ENCODE measurements at places on chromosomes 6 and 20.

DNA sequence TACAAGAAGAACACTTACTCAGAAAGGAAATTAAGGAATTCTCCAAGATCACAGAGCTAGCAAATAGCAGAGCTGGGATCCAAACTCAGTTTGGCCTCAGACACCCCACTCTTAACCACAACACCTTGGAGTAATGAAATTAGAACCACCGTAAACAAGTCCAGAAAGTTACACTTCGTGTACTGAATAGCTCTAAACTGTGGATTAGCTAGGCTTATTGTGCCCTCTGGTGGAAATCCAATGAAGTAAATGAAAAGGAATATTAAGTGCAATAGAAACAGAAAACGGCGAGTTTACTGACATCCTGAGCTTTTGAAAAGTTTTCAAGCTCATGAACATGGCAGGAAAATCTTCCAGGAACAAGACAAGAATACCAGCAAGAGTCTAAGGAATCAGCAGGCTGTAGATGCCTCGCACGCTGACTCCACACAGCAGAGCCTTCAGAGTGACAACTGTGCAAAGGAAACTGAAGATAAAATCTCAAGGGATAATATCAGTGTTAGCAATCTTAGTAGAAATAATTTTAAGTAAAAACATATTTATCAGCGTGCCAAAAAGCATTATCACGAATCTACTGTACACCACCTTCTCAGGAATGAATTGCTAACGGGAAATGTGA lies 34.6 kb downstream of the FBXO5 start:
- peak; percentile 46 for DNase-seq

DNA sequence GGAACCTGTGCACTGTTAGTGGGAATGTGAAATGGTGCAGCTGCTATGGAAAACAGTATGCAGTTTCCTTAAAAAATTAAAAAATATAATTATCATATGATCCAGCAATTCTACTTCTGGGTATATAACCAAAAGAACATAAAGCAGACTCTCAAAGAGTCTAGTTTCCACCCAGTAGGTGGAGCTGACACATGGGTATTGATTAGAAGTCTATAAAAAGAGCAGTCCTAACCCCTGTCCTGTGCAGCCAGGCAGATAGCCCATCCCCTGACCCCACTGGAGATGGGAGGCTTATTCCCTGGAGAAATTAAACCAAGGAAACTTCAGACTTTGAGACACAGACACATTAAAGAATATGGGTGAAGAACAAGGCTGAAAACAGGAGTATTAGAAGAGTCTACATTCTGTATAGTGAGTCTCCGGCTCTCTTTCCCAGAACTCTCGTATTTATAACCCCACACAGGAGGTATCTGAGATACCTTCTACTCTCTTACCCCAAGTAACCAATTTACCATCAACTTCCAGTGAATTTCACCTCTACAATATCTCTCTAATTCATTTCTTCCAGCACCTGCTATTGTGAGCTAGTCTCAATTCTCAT lies 92.3 kb downstream of the SEL1L2 start:
- peak; percentile 23 for DNase-seq

- no peak for DNase-seq
These were observed 10.9 kb upstream of the E2F1 start for GRCh38 chr20:33697129-33697528.

- peak; percentile 80 for DNase-seq
These were observed 367.6 kb upstream of the JAG1 start for GRCh38 chr20:11041396-11041795.

GRCh38 chr6:52647199-52647598 lies 23.7 kb upstream of the TMEM14A start:
- DNase-seq: peak; percentile 46

GRCh38 chr6:2412731-2413130 lies 167.3 kb upstream of the GMDS start:
- peak; percentile 38 for DNase-seq

GRCh38 chr6:16793828-16794412 lies 32.7 kb upstream of the ATXN1 start:
- no peak for DNase-seq

- no peak for DNase-seq
These were observed 13.8 kb downstream of the UNC93A start for GRCh38 chr6:167304912-167305311.

DNA sequence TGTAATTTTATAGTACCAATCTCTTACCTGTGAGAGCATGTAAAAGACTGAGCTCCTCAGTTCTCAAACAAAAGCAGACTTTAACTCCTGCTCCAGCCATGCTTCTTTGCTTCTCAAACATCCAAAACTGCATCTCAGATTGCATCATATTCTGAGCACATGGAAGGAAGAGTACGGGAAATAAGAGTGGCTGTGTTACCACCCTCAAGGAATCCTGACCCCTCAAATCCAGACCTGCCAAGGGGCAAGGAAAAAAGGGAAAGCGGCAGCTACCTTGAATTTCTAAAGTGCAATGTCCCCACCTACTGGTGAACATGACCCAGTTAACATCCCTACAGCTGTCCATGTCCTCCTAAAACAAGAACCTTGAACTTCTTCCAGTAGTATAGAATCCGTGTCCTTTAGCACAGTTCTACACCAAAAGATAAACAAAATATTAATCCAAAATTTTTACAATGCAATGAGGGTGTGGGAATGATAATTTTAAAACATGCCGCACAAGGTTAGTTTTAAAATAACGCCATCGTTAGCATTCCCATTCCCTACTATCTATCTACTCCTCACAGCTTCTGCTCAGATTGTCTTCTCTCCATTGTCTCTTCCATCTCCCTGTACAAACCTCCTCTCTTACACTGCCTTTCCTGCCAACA lies 34.1 kb upstream of the HLA-DQB1 start:
- peak; percentile 39 for DNase-seq

- DNase-seq: no peak
These were observed 21.0 kb upstream of the AVP start for GRCh38 chr20:3105256-3106137.

DNA sequence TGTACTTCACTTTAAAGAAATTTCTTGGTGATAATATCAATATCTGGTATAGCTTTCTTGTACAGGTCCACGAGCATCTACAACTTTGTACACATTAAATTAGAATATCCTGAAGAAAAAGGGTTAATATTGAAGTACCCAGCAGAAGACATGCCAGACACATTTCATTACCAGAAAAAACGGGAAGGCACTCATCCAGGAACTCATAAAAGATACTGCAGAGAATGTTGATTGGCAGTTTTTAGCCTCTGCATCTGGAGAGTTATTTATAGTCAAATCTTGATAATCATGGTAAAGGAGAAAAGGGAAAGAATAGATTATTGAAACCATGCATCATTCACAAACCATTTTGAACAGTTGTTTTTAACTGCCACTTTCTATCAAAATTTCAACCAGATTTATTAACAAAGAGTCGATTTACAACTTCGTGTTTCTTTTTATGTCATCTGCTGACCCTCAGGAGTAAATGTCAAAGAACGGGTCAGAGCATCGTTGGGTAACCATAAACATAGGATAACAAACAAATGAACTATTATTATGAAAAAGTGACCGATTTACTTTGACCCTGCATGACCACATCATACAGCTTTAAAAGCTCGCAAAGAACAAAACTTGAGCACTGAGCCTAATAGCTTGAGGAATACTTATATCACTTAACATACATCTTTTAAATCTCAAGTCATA lies 229.2 kb upstream of the SGK1 start:
- no peak for DNase-seq

DNA sequence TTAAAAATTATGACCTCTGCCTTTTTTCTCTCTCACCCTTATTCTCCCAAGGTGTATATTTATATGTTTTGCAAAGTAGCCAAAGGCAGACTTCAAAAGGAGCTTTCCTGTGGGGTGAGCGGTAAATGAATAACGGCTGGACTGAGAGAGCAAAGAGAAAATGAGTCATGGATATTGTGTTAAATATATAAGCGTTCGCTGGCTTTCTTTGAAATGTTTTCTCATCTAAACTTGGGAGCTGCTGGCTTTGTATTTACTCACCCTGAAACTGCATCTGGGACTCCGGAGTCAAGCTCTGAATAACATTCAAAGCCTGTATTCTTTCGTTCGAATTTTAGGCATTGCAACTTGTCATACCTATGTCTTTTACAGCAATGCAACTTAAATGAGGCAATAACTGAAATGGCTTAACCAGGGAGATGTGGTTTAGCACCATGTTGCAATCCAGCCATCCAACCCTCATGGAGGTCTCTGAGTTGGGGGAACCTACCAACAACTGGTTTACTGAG lies 32.0 kb downstream of the ATXN1 start:
- peak; percentile 74 for DNase-seq

DNA sequence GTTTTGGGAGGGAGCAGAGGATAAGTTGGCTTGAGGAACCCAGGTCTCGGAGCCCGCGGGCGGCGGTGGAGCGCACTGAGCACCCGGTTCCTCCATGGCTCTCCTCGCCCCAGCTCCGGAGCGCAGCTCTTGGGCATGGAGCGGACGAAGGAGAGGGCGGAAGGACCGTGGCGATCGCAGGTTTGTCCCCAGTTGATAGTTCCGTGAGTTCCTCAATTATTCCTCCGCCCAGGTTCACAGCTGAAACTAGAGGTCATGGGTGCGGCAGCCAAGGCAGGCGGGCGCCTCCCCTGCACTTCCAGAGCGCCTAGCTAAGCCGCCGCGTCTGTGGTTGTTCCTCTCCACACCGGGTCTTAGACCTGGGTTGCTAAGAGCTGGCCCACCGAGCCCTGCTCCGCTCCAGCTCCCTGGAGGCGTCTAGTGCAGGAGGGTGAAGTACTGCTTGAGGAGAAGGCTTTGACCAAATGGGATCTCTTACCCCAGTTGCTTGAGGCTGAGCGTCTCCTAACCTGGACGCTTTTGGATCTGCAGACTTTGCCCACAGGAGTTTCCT lies at the start of gene HTR1B:
Gene HTR1B, minus strand, starts transcription at position 184 of the 553 bp plus-strand sequence. Its CDS starts 88 bp downstream, at position 96.
- no peak for DNase-seq

DNA sequence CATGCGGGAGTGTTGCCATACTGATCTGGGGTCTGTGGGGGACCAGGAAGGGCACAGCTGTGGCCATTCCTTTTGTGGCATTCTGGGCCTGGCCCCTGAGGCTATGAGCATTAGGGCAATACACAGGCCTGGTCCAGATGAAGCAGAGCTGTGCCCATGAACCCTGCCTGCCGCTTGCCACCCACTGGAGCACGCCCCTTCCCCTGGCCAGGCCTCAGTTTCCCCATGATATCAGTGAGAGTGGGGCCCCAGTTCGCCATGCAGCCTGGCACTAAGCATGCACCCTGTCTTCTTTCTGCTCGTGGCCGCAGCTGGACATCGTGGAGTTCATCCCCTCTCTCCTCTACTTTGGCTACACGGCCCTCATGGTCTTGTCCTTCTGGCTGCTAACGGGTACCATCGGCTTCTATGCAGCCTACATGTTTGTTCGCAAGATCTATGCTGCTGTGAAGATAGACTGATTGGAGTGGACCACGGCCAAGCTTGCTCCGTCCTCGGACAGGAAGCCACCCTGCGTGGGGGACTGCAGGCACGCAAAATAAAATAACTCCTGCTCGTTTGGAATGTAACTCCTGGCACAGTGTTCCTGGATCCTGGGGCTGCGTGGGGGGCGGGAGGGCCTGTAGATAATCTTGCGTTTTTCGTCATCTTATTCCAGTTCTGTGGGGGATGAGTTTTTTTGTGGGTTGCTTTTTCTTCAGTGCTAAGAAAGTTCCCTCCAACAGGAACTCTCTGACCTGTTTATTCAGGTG lies 42.4 kb downstream of the PLAGL2 start:
- no peak for DNase-seq

DNA sequence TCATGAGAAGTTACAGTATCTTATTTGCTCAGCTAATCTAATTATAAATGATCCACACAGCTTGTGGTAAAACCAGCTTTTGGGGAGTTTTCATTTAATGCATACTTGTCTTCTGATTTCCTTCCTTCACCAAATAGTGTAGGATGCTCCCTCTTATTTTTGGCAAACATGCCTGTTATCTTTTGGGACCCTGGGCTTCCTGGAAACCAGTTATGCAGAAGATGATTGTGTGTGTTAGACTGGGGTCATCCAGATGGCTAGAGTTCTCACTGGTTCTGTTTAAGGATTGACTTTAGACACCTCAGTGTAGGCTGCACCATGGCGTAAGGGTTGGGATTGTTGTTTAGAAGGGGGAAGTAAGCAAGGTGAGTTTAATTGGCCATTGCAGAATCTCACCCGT lies 61.3 kb downstream of the PTPN1 start:
- DNase-seq: no peak

- DNase-seq: peak; percentile 45
These were observed 366.7 kb downstream of the SYNE1 start for GRCh38 chr6:152270301-152270925.

DNA sequence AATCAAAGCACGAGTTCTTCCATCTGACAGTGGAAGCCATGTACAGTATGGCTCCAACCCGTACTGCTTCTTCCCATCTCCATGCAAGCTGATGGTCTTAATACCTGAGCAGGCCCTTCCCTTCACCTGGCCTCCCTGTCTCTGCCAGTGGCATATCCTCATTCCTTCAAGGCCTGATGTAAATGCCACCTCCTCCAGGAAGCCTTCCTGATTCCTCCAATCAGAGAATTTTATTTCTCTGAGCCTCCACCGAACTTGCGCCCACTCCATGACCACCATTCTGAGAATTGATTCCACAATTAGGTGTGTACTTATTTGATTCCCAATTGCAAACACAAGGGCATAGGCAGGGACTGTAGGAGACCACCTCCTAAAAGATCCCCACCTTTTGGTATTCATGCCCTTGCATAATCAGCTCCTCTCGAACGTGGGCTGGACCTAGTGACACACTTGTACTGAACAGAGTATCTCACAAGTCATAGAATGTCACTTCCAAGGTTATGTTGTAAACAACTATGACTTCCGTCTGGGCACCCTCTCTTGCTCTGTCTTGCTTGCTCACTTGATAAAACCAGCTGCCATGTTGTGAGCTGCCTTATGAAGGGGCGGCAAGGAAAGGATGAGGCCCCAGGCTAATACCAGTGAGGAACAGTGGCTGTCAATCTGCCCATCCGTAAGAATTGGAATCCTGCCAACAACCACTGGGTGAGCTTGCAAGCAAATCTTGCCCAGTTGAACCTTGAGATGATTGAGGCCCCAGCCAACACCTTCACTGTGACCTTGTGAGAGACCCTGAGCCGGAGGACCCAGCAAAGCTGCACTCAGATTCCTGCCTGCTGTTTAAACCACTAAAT lies 38.8 kb downstream of the CPNE5 start:
- DNase-seq: no peak

DNA sequence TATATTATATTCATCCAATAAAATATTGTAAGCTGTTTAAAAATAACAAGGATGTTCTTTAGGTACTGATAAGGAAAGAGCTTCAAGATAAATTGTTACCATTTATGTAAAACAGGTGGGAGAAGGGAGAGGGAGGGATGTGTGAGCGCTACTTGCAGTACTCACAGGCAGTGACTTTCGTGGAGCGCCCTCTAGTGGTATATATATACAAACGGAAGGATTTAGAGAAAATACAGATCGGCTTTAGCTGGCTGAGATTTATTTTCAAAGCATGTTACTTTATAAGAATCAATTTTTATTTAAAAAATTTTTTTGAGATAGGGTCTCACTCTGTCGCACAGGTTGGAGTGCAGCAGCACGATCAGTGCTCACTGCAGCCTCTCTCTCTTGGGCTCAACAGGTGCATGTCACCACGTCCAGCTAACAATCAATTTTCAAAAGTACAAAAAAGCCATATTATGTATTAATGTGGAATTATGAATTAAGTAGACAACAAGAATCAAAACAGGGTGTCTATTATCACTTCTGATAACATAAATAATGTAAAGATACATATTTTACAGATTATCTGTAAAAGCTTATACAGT lies 3.3 kb upstream of the MOG start:
- DNase-seq: no peak
